Adipocyte (in vitro differentiated cells): ENCODE measurements at places on chromosomes 7 and 10.
A peak's percentile ranks its signal among the peaks of the same experiment; 100 is the strongest.

GRCh38 chr10:86346799-86347665 lies 19.6 kb downstream of the GRID1 start:
- DNase-seq, result no peak

DNA sequence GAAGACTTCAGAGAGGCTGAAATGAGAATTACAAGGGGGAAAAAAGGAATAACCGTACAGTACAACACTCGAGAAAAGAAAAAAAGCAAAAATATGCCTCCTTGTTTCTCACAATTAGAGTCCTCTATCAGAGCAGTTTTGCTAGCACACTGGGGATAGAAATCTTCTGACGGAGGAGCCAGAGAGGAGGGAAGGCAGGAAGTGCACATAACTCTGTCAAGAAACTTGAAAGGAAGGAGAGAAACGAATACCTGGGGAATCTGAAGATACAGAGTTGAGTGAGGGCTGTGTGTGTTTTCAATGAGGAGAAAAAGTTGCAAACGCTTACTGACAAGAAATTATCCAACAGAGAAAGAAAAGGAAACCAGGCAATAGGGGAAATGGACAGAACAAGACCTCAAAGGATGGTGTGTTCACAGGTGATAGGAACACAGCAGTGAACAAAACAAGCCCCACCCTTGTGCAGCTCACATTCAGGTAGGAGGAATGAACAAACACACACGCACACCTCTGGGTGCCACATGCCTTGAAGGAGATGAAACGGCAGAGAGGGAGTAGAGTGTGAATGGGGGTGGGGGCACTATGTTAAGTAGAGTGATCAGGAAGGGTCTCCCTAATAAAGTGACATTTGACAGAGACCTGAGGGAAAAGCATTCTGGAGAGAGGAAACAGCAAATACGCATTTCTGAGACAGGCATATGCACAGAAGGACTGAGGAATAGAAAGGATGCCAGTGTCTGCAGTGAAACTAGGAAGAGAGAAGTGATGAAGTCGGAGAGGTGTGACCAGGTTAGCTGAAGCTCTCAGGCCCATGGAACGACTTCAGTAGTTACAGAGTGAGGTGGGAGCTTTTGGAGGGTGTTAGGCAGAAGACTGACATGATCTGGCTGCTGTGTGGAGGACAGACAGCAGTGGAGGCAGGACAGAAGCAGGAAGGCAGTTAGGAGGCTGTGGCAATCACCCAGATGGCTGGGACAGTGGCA lies 46.7 kb upstream of the SPOCK2 start:
- no peak for DNase-seq

DNA sequence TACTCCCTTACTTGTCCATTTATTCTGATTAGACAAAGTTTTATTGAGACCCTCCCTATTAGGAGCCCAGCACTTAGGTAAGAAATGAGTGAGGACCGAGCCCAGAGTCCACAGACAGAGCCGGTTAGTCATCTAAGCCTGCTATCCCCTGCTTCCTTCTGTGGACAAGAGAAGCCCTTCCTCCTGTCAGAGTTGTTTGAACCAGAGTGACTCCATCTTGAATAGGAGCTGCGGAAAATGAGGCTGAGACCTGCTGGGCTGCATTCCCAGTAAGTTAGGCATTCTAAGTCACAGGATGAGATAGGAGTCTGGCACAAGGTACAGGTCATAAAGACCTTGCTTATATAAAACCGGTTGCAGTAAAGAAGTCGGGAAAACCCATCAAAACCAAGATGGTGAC lies 109.1 kb downstream of the CPXM2 start:
- no peak for DNase-seq

- DNase-seq, result no peak
Observed at GRCh38 chr10:3419719-3420495, 247.3 kb upstream of the PITRM1 start.

GRCh38 chr10:95297402-95297801 lies 6.6 kb upstream of the PDLIM1 start:
- no peak for DNase-seq

DNA sequence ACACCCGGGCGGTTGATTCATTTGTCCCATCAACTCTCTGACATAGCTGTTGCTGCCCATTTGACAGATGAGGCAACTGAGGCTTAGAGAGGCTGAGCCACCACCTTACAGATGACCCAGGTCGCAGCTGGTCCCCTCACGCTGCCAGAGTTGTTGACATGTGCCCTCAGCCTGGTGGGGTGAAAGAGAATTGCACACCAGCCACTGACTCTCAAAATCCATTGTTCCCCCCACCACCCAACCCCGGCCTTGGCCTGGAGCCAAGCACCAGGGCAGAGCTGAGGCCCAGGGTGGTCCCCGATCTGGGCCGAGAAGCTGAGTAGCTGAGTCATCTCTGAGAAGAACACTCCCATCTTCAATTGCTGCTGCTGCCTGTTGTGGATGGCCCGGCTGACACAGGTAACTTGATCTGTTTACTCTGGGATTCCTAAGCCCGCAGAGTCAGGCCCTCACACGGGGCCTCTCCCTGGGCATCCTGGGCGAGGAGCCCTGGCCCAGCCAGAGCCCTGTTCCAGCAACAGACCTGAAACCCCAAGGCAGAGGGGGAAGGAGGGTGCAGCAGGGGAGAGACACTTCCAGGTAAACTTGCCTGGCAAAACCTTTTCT lies 27.5 kb downstream of the PVRIG start:
- DNase-seq, result peak; percentile 80

DNA sequence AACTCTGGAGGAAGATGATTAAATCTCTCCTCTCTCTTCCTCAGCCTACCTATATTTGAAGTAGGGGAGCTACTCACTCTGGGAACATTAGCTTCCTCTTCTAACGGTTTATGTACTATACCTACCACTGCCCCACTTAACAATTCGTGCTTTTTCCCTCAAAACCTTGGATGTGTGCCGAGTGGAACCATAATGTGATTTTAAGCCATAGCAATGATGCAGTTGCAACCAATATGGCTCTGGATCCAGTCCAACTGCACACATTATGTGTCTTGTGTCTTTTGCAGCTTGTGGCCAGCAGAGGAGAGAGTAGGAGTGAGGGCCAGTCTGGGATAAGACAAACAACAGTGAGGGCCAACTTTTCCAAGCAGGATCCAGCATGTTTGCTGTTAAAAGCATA lies 170.7 kb downstream of the GATA3 start:
- DNase-seq, result no peak

DNA sequence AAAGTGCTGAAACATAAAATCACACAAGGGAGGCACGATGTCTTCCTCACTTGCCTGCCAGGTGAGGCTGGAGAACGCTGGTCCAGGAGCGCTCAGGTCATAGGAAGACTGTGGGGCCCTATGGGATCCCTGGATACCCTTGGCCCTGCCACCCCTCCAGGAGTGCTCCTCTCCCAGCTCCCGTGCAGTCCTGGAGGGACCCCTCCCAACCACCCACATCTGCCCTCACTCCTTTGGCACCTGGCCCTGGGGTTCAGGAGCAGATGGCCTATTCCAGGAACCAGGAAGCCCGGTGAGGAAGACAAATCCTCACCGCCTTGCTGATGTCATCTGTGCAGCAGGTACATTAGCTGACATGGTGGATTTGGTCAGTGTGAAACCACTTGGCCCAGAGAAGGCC lies 3.7 kb upstream of the CXCL12 start:
- no peak for DNase-seq

DNA sequence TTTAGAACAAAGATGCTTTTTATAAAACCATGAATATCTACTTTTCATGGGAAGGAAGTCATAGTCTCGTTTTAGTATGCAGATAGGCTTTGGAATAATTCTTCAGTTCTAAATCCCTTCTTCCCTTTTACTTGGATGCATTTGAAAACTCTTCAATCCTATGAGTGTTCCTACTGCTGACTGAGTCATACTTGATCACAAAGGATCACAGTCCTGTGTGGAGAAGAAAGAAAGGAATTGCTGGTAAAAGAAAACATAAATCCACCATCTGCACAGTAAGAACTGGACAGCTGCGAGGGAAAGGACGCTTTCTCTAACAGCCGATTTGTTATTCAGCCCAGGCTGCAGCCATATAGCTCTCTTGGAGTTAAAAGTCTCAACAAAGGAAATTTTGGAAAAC lies 209.9 kb downstream of the SEMA3E start:
- peak; percentile 1 for DNase-seq
